ENCODE measurements at places on chromosomes 1 and 21. TPM values are rescaled to one million over a fixed set of nuclear protein-coding genes. Genes with fewer than 3 reads are reported as not detected.
A peak's percentile ranks its signal among the peaks of the same experiment; 100 is the strongest.

LAPTM5 gene
- total RNA-seq = not detected

PRDX6 gene
- 516 TPM for total RNA-seq

ADORA1 gene
- 3.8 TPM for total RNA-seq

TTC22 gene
- total RNA-seq = 2.5 TPM

GRCh38 chr1:203444171-203444576 is 31.4 kb upstream of the PRELP start:
- H3K27me3 ChIP-seq = no peaks in the 10 kb centered on the region
- H3K36me3 ChIP-seq = no peaks in the 10 kb centered on the region
- no peak overlapping the region for H3K27ac ChIP-seq
- no peak for DNase-seq

DNA sequence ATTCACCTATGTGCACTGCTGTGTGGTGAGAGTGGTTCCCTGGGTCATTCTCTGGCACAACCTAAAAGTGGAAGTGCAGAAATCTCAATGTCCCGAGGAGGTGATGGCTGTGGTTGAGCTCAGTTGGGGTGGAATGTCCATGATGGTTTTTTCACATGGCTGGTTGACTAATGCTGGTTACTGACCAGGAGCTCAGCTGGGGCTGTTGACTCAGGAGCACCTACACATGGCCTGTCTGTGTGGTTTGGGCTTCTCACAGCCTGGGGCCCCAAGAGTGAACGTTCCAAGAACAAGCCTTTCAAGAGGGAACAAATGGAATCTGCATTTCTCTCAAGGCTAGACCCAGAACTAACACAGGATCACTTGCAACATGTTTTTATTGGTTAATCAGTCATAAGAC is 6.4 kb upstream of the KANK4 start:
- peaks cover 8% of the 10 kb centered on the region for H3K27me3 ChIP-seq
- H3K27ac ChIP-seq = no peak overlapping the region
- H3K4me3 ChIP-seq = no peak overlapping the region

- DNase-seq = no peak
- H3K36me3 ChIP-seq = no peaks in the 10 kb centered on the region
- no peaks in the 10 kb centered on the region for H3K4me1 ChIP-seq
- H3K27ac ChIP-seq = no peak overlapping the region
- H3K27me3 ChIP-seq = no peaks in the 10 kb centered on the region
- no peak overlapping the region for H3K4me3 ChIP-seq
These were observed 117.7 kb downstream of the HLCS start for GRCh38 chr21:36848730-36849274.

DNA sequence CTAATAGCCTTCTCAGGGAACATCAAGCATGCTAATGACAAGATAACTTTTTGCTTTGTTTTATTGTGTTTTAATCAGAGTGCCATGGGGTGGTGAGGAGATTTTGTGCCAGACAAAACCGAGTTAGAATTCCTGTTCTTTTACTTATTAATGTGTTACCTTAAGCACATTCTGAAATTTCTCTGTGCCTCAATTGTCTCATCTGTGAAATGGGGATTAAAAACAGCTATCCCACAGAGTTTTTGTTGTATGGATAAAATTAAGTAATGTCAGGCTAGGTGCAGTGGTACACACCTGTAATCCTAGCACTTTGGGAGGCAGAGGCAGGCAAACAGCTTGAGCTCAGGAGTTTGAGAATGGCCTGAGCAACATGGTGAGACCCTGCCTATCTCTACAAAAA is 138.0 kb downstream of the PROX1 start:
- no peaks in the 10 kb centered on the region for H3K27me3 ChIP-seq
- no peak overlapping the region for H3K4me3 ChIP-seq
- DNase-seq = no peak

- no peaks in the 10 kb centered on the region for H3K27me3 ChIP-seq
- no peaks in the 10 kb centered on the region for H3K36me3 ChIP-seq
- H3K4me3 ChIP-seq = no peak overlapping the region
- H3K4me1 ChIP-seq = no peaks in the 10 kb centered on the region
- no peak overlapping the region for H3K27ac ChIP-seq
These were observed 250.6 kb downstream of the SPATA17 start for GRCh38 chr1:217881607-217882332.

DNA sequence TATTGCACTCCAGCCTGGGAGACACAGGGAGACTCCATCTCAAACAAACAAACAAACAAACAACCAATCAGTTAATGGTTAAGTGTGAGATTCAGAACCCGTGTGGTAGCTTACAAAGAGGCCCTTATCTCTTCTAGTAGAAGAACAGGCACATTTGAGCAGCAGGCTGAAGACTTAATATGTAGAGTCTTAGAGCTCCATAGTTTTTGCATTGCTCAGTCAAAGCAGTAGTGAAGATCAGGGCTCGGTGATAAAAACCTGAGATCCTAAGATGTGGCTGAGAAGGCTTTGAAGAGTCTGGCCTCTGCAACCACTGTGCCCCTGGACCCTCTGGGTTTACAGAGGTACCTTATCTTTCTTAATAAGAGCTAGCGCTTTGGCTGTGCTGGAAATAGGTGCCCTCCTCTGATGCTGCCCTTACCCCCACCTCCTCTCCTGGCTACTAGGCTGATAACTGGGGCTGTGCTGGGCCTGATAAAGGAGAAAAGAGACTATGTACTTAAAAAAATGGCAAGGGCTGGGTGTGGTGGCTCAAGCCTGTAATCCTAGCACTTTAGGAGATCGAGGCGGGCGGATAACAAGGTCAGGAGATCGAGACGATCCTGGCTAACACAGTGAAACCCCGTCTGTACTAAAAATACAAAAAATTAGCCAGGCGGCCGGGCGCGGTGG is 10.5 kb upstream of the UCK2 start:
- no peaks in the 10 kb centered on the region for H3K4me1 ChIP-seq
- H3K4me3 ChIP-seq = no peak overlapping the region
- H3K27me3 ChIP-seq = no peaks in the 10 kb centered on the region
- DNase-seq = no peak

DNA sequence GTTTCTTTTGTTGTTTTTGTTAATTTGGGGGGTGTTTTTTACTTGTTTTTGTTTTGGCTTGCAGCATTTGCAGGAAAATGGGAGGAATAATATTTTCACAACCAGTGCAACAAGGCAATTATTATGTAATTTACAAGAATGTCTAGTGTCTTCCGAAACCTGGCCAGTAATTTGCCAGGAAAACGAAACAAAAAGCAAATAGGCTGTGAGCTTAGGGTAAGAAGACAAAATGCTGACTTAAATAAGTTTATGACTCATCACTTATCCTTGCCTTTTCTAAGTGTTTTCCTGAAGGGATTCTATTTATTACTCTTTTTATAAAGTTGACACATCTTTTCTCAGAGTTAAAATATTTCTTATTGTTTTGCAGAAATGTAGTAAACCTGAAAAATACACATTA is 49.8 kb downstream of the KCNT2 start:
- peak overlapping the region; percentile 7 for H3K4me3 ChIP-seq
- no peak for DNase-seq
- H3K27ac ChIP-seq = no peak overlapping the region
- peaks cover 37% of the 10 kb centered on the region for H3K4me1 ChIP-seq
- no peaks in the 10 kb centered on the region for H3K36me3 ChIP-seq

DNA sequence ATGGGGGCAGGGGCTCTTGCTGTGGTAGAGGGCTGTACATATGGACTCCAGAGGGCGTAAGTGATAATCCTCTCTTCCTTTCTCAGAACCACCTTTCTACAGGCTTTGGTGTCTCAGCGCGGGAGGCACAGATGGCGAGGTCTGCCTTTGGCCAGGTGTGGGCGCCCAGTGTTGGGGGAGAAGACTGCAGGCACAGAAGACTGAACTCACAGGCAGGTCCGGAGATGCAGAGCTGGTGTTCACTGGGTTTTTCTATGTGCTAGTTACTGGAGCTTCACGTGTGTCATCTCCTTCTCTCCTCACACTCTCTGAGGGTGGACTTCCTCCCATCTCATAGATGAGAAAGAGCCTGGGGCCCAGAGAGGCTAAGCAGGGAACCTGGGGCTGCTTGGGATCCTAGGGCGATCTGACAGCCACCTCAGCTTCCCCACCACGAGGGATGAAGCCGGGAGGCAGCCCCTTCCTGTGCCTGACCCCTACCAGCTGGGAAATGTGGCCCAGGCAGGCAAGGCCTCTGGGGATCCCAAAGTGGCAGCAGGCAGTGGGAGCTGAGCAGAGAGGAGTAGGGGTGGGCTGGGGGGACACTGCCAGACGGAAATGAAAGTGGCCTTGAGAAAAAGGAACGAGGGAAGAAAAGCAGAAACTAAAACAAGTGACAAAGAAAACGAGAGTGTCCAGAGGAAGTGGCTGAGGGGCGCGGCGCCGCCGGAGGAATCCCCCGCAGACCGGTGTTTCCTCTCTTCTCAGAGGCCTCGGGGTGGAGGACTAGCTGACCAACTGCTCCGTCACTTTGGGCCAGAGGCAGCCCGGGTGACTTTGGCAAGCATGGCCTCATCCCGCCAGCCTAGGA is 191.6 kb downstream of the HIVEP3 start:
- H3K36me3 ChIP-seq = no peaks in the 10 kb centered on the region
- no peak overlapping the region for H3K4me3 ChIP-seq
- no peaks in the 10 kb centered on the region for H3K27me3 ChIP-seq
- DNase-seq = peak; percentile 48
- H3K4me1 ChIP-seq = no peaks in the 10 kb centered on the region

- no peaks in the 10 kb centered on the region for H3K27me3 ChIP-seq
- no peaks in the 10 kb centered on the region for H3K4me1 ChIP-seq
- no peaks in the 10 kb centered on the region for H3K36me3 ChIP-seq
- DNase-seq = no peak
- no peak overlapping the region for H3K4me3 ChIP-seq
These were observed 87.5 kb downstream of the AJAP1 start for GRCh38 chr1:4741876-4742423.

GRCh38 chr1:63319046-63320021 is 3.0 kb upstream of the FOXD3 start:
- peak overlapping the region; percentile 61 for H3K4me3 ChIP-seq
- H3K4me1 ChIP-seq = peaks cover 24% of the 10 kb centered on the region
- DNase-seq = peak; percentile 70
- 0 out of 2 replicates have a peak overlapping the region, but pooled peaks have one; percentile 37 for H3K27ac ChIP-seq
- peaks cover 46% of the 10 kb centered on the region for H3K27me3 ChIP-seq

DNA sequence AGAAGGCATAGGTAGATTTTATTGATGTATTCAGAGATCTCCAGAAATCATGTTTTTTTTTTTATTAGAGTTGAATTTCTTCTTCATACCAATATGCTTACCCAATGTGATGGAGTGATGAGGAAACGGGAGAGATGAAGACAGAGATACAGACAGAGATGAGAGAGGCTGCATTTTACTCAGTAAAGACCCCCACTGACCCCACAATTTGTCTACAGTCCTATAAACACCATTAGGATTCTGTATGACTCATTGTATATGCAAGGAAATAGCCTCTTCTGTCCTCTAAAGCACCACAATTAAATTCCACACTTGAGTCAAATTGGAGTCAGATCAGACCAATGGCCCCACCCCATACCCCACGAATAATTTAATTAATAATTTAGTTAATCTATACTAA is 44.0 kb downstream of the RUNX1 start:
- no peak overlapping the region for H3K27ac ChIP-seq
- H3K4me1 ChIP-seq = no peaks in the 10 kb centered on the region
- no peaks in the 10 kb centered on the region for H3K36me3 ChIP-seq
- no peak overlapping the region for H3K4me3 ChIP-seq
- no peaks in the 10 kb centered on the region for H3K27me3 ChIP-seq

DNA sequence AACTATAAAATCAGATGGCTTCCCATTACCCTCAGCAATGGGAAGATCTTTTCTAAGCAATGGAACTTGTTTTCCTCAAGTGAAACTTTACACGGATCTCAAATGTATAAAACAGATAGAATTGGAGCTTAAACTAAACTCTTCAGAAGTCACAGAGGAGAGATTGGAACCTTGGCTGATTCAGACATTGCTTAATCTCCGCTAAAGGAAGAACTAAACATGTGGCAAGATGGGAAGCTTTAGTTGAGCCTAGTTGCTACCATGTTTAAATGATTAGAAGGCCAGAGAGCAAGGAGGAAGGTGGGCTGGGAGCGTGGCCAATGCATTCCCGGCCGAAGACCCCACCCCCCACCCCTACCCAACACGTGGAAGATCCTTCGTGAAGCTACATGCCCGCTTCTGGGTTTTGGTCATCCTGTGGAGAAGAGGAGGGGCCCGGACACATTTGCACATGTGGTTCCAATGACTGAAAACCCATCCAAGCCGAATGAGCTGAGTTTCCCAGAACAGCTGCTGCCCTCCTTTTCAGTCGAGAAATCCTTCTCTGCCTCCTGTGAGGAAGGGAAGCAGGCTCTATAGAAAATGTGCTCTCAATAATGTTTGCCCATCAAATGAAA is 164.3 kb downstream of the MIS18A start:
- no peak overlapping the region for H3K27ac ChIP-seq
- no peak overlapping the region for H3K4me3 ChIP-seq

DNA sequence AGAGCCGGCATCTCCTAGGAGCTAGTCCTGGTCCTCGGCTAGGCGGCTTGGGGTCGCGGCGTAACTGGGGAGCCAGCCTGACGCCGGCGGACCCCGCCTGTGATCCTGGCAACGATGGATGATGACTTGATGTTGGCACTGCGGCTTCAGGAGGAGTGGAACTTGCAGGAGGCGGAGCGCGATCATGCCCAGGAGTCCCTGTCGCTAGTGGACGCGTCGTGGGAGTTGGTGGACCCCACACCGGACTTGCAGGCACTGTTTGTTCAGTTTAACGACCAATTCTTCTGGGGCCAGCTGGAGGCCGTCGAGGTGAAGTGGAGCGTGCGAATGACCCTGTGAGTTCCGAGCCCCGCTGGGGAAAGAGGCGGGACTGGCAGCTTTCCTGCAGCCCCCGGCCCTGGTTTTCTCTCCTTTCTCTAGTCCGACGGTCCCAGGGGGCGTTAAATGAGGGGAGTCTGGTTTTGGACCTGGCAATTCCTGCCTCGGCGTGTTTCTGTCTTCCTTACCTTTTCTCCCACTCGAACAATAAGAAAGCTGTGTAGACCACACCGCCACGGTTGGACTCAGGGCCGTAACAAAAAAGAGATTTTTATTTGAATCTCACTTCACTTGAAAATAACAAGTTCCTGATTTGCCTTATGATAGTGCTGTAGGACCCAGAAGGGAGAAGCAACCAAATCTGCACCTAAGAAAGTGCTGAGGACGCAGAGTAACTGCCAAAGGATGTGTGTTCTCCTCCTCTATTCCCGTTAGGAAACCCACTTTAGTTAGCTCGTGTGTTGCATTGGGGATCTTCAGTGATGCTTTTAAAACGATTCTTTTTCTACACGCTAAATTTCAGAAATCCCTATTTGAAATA is at the start of gene SPRTN:
TSS of gene SPRTN (plus strand) at position 24 of the 859 bp plus-strand sequence. CDS start at position 115, 91 bp downstream.
- no peaks in the 10 kb centered on the region for H3K27me3 ChIP-seq
- DNase-seq = peak; percentile 94
- peak within 1 kb of the TSS; percentile 90 for H3K4me3 ChIP-seq

DNA sequence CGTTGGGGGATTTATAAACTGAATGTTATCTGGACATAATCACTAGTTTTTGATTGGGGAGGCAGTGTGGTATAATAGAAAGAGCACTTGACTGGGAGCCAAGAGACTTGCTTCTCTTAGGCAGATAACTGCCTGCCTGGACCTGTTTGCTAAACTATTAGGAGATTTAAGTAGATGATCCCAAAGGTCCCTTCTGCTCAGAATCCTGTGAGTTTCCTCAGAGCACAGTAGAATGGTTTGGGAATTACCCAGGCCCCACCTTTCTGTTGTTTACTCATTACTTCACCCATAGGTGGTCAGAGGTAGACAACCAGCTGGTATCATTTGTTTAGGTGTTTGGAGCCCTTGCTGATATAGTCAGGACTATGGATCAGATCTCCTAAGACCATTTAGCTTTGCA is 10.3 kb upstream of the PODN start:
- no peaks in the 10 kb centered on the region for H3K27me3 ChIP-seq
- no peaks in the 10 kb centered on the region for H3K36me3 ChIP-seq
- peaks cover 27% of the 10 kb centered on the region for H3K4me1 ChIP-seq
- no peak overlapping the region for H3K27ac ChIP-seq
- no peak overlapping the region for H3K4me3 ChIP-seq

- no peaks in the 10 kb centered on the region for H3K36me3 ChIP-seq
- H3K4me3 ChIP-seq = no peak overlapping the region
- peaks cover 5% of the 10 kb centered on the region for H3K4me1 ChIP-seq
- H3K27ac ChIP-seq = no peak overlapping the region
- 0 out of 2 replicates have a peak, but pooled peaks cover 8% of the 10 kb centered on the region for H3K27me3 ChIP-seq
- DNase-seq = no peak
These were observed 299.6 kb downstream of the LMX1A start for GRCh38 chr1:165056914-165057313.
